Activated CD8-positive, alpha-beta memory T cell treated with anti-CD3 and anti-CD28 coated beads, Interleukin-2, amount 50 U/mL, for 48 hours (primary cell): ENCODE measurements at places on chromosomes 7 and 10.

GRCh38 chr7:73669288-73669701 is 1.7 kb downstream of the VPS37D start:
- DNase-seq: no peak

DNA sequence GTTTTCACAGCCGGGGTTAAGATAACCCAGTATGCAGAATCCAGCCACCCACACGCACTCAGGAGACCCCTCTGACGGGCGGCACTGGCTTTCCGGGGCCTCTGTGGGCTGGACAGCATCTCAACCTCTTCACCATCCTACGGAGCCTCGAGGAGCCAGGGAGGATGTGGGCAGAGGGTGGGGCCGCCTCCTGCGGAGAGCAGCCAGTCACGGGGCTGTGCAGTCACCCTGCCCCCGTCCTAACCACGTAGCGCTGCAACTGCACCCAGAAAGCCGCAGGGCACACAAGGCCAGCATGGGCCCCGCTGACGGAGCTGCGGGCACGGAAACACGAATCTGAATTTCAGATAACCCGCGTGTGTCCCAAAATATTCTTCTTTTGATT is 270.3 kb downstream of the ELFN1 start:
- peak; percentile 89 for DNase-seq

DNA sequence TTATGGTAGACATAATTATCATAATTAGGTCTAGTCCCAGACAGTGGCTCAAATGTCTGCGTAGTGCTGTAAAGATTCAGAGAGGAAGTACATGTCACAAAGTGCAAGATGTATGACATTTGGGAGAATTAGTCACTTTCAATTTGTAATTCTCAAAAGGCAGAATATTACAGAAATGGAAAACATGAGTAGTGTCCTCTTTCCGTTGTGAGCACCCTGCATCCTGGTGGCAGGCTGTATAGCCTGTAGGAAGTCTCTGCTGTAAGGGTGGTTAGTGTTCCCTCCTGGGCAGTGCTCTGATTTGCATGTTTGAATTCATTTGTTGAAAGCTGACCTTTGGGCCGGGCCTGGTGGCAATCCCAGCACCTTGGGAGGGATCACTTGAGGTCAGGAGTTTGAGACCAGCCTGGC is 17.0 kb downstream of the CDK14 start:
- no peak for DNase-seq

GRCh38 chr10:112148331-112148730 is 35.2 kb downstream of the GPAM start:
- DNase-seq: no peak

GRCh38 chr10:48192881-48193450 is 81.5 kb downstream of the FRMPD2 start:
- DNase-seq: no peak

DNA sequence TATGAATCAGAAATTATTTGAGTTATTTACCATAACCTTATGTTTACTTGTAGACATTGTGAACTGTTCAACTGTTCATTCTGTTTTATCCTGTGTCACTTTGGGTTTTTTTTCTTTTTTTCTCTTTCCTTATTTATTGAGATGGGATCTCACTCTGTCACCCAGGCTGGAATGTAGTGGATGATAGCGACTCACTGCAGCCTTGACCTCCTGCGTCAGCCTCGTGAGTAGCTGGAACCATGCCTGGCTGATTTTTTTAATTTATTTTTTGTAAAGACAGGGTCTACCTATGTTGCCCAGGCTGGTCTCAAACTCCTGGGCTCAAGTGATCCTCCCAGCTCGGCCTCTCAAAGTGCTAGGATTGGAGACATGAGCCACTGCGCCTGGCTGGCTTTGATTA is 97.1 kb downstream of the CSTF2T start:
- DNase-seq: no peak

- no peak for DNase-seq
Measured at GRCh38 chr7:69110450-69111050, 487.7 kb upstream of the AUTS2 start.

GRCh38 chr10:116270771-116271592 is 2.0 kb downstream of the GFRA1 start:
- DNase-seq: no peak

DNA sequence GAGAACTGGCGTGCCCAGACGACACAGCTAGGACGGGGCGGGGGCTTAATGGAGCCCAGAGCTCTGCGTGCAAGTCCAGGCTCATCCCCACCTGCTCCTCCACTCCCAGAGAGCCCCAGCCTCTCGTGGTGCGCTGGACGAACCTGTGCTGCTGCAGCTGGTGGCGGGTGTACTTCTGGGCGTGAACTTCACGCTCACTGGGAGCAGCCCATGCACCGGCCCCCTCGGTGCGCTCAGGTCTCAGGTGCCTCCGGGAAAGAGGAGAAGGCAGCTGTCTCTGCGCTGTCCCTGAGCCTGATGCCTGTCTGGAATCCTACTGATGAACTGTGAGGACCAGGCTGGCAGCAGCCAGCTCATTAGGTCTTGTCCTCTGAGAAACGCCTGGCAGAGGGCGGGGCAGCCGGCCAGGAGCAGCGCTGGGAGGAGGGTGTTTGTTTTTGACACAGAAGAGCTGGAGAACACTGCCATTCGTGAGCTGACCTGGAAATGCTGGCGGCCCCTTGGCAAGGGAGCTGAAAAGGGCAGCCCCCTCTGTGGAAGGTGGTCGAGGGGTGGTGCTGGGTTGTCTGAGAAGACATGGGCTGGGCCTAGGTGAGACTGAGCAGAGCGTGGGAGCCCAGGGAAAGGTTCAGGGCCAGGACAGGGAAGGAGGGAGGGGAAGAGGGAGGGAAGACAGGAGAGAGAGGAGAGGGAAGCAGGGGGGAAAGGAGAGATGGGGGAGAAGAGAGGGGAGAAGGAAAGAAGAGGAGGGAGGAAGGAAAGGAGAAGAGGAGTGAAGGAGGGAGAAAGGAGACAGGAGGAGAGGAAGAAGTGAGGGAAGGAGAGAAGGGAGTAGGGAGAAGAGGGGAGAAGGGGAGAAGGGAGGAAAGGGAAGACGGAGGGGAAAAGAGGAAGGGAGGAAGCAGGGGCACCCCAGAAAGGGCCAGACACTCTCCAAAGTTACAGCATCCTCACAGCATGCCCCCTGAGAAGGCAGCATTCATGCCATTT is 53.5 kb upstream of the TNS3 start:
- no peak for DNase-seq

GRCh38 chr7:37986908-37987330 is 66.5 kb downstream of the EPDR1 start:
- no peak for DNase-seq

GRCh38 chr7:97215556-97215955 is 98.1 kb downstream of the SDHAF3 start:
- no peak for DNase-seq

DNA sequence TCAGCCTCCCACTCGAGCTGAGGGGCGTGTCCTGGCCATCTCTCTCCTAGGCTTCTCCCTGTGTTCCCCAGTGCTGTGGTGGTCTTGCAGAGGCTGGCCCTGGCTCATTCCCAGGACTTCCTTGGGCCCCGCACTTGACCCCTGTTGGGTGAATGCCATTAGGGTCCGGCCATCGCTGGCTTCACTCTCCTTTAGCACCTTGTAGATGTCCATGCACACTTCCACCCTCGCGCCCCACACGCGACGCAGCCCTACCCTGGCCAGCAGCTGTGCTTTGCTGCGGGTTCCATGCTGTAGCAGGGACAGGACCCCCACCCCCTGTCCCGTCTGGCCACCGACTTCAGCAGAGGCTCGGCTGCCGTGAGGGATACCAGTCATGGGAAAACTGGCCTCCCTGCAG is 46.3 kb downstream of the PITRM1 start:
- no peak for DNase-seq

- no peak for DNase-seq
Measured at GRCh38 chr10:26291721-26292480, 75.3 kb downstream of the GAD2 start.

- no peak for DNase-seq
Measured at GRCh38 chr10:34181553-34182300, 633.4 kb downstream of the PARD3 start.

- no peak for DNase-seq
Measured at GRCh38 chr10:132609211-132609610, 71.6 kb downstream of the INPP5A start.

DNA sequence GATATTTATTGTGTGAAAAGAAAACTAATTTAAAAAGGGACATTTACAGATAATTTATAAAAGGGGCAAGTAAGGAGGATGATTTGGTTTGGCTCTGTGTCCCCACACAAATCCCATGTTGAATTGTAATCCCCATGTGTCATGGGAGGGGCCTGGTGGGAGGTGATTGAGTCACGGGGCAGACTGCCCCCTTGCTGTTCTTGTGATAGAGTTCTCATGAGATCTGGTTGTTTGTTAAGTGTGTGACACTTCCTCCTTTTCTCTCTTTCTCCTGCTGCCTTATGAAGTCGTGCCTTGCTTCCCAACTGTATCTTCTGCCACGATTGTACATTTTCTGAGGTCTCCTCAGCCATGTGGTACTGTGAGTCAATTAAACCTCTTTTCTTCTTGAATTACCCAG is 171.0 kb upstream of the SEMA3E start:
- DNase-seq: no peak

DNA sequence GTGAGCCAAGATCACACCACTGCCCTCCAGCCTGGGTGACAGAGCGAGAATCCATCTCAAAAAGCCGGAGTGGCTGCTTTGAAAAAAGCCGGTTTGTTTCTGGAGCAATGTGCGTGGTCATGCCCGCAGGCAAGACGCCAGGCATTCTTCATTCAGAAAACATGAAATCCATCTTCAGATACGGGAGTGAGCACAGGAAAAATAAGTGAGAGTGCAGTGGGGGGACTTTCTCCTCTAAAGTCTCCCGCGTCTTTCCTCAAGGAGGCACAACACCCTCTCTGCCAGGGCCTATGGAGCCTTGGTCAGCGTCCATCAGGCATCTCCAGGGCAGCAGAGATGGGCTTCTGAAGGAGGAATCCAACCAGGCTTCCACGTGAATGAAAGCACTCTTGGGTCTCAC is 62.3 kb upstream of the DGKI start:
- no peak for DNase-seq

GRCh38 chr7:73971322-73971703 is 56.7 kb upstream of the ELN start:
- peak; percentile 38 for DNase-seq

DNA sequence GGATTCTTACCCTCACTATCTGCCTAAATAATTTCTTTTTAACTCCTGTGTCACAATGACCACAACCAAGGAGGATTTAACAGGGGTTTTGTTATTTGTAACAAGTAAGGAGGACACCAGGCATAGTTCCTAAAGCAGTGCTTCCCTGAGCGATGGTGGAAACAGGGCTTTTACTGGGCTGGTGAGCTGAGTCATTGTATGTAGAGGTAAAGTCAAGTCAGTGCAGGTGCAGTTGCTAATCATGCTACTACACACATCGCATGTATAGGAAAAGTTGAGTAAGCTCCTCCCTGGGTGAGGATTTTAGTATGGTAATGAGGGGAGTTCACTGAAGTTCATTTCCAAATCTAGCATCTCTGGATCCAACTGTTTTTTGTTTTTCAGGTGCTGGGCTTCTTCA is 22.9 kb upstream of the ABCA13 start:
- DNase-seq: no peak

- no peak for DNase-seq
Measured at GRCh38 chr7:6563936-6564770, 12.9 kb upstream of the GRID2IP start.

- DNase-seq: peak; percentile 43
Measured at GRCh38 chr10:86524225-86524962, 2.8 kb upstream of the WAPL start.

- DNase-seq: no peak
Measured at GRCh38 chr7:114759347-114760062, 162.4 kb upstream of the MDFIC start.

- no peak for DNase-seq
Measured at GRCh38 chr10:69242852-69243212, 22.7 kb downstream of the HKDC1 start.

DNA sequence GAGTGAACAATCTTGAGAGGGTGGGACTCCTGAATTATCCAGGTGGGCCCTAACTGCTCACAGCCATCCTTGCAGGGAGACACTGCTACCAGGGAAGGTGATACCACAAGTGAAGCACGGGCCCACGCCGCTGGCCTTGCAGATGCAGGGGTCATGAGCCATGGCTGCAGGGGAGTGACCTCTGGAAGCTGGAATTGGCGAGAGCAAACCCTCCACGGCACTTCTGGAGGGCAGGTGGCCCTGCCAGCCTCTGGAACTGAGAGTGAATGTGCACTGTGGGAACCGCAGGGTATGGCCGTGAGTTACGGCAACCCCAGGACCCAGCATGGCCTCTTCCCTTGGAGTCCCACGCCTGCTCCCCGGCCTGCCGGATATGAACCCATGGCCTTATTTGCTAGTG is 37.5 kb downstream of the STK32C start:
- no peak for DNase-seq

DNA sequence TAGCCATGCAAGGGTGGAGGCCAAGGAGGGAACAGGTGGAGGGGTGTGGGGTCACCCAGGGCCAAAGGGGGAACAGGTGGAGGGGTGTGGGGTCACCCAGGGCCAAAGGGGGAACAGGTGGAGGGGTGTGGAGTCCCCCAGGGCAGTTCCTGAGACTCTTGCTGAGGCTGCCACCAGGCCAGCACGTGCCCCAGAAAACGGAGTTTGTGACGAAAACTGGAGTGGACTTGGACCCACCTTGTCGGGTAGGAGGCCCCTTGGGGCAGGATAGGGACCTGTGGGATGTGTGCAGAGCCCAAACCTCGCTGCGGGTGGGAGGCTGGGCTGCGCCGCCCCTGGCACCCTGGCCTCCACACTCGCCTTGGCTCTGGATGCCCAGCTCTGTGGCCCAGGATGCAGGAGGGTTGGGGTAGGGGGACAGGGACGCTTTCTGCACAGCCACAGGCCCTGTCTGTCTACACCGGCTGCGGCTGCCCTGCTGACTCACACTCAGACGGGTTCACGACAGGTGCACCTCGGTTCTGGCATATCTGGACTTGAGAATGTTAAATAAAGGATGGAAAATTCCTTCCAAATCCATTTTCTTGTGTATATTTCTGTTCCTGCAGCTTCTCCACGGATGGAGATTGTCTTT is 562 bp upstream of the ADGRA1 start:
- no peak for DNase-seq

- no peak for DNase-seq
Measured at GRCh38 chr7:132491391-132491945, 84.8 kb downstream of the PLXNA4 start.

- peak; percentile 23 for DNase-seq
Measured at GRCh38 chr10:70596860-70597809, 5.4 kb downstream of the PRF1 start.

DNA sequence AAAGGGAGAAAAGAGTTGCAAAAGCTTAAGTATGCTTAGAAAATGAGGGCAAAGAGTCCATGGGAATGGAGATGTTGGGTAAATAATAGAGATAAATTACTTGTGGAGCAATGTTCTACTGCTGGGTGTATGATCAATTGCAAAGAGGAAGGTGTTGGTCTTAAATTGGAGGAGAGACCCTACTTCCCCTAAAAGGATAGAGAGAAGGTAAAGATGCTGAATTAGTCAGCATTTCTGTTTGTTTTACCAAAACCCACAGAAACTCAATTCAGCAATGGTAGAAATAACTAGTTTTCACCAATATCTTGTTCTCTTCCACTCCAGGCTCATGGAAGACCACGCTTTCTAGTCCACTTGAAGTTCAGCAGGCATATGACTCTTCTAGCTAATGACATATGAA is 32.1 kb downstream of the ASB4 start:
- DNase-seq: no peak
